ENCODE measurements at places on chromosomes 6 and 20. TPM values are rescaled to one million over a fixed set of nuclear protein-coding genes. Genes with fewer than 3 reads are reported as not detected.

DNA sequence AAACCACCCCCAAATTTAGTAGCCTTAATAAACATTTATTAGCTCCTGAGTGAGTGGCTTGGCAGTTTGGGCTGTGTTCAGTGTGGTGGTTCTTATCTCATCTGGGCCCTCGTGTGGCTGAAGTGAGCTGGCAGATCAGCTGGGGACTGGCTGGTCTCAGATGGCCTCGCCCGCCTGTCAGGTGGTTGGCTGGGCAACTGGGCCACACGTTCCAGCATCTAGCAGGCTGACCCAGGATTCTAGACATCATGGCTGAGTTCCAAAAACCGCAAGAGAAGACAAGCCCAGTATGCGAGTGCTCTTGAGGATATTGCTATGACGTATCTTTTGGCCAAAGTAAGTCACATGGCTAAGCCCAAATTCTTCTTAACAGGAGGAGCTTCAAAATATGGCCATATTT lies 28.9 kb downstream of the EIF2S2 start:
- no peak for DNase-seq

- DNase-seq: no peak
Observed at GRCh38 chr20:51640743-51641142, 98.2 kb upstream of the NFATC2 start.

DNA sequence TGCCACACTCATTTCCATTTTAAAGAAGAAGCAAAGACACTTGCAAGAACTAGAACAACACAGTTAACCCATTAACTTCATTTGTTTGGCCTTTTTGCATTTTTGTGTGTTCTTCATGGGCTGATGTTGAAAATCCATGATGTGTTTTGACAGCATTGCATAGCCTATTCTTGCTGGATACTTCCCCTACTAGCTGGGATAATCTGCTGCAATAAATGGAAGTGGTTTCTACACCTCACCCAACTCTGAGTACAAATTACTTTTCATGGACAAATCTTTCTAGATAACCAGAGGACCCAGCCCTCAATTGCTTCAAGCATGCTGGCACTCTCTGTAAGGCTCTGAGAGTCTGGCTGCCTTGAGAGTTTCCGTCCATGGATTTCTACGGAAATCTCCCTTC lies 26.5 kb downstream of the CST9L start:
- no peak for DNase-seq

ADGRB3 gene
- 0.04 TPM for total RNA-seq

SPINT4 gene
- total RNA-seq: not detected
